Stimulated activated CD8-positive, alpha-beta memory T cell treated with anti-CD3 and anti-CD28 coated beads, Interleukin-12 subunit alpha, Interleukin-12 subunit beta, amount 100 ng/mL, for 1 hour (primary cell): ENCODE measurements at places on chromosomes 5 and 9.

- DNase-seq = no peak
These were observed 192.0 kb downstream of the IRX1 start for GRCh38 chr5:3787604-3788003.

DNA sequence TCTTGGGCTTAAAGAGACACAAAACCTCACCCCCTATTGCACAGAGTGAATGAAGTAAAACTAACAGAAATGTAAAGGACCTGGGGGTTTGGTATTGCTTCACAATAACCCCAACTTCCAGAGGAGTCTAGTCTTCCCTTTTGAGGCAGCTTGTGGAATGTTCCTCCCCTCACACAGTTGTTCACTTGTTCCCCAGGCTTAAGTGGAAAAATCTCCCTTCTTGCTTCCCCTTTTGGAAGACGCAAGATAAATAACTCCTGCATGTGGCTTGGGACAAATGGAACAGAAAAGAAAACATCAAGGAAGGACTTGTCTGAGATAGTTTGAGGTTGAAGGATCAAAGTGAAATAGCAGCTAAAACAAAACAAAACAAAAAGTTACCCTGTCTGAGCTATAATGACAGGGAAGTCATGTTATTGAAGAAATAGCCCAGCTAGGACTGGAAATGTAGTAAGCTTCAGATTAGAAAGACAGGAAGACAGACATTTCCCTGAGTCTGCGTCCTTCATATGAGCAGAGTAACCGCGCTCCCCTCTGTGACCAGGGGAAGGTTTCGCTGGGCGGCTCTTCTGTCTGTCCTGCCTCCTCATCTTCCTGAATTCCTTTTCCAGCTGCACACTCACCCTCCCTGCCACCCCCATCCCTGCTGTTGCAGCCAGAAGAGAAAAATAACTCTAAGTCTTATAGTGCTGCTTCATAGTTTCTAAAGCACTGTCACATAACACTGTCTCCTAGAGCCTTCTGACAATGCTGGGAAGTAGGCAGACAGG, 8.8 kb downstream of the SPARC start:
- DNase-seq = no peak

GRCh38 chr9:93317495-93318094, 133.7 kb downstream of the WNK2 start:
- no peak for DNase-seq

DNA sequence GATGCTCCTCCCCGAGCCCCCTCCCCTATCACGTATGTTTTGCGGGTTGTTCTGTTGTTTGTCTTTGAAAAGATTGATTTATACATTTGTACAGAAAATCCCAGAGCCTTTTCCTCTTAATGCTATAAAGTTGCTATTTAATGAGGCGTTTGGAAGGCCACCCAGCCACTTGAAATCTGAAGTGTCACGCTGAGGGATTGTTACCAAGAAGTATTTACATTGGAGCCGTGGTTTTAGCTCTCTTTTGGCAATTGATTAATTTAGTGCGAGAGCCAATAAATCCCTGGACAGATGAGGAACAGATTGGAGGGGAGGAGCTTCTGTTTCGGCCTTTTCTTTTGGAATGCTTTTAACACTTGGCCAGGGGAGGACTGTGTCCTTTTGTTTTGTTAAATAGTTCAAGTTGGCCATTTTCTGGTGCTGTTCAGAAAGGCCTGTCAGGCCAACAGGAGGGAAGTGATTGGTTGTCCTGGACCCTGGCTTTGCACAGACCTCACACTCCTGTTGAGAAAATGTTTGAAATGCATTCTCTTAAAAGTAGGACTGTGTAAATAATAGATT, 250.2 kb downstream of the PDZD2 start:
- no peak for DNase-seq

DNA sequence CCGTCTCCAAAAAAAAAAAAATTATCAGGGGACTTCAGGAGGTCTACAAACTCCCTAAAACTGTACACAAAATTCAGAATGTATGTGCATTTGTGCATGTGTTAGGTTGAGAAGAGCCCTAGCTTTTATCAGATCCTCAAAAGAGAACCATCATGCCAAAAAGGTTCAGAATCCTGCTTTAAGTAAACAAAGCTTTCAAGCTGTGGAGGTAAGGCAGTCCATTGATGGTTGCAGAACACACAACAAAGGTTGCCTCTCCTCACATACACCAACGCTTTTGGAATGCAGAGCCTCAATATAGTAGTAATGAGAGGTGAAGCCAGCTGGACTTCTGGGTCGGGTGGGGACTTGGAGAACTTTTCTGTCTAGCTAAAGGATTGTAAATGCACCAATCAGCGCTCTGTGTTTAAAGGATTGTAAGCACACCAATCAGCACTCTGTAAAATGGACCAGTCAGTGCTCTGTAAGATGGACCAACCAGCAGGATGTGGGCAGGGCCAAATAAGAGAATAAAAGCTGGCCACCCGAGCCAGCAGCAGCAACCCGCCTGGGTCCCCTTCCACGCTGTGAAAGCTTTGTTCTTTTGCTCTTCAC, 57.9 kb upstream of the RNF38 start:
- DNase-seq = no peak

- no peak for DNase-seq
These were observed 197.1 kb downstream of the NTRK2 start for GRCh38 chr9:84866396-84867175.

DNA sequence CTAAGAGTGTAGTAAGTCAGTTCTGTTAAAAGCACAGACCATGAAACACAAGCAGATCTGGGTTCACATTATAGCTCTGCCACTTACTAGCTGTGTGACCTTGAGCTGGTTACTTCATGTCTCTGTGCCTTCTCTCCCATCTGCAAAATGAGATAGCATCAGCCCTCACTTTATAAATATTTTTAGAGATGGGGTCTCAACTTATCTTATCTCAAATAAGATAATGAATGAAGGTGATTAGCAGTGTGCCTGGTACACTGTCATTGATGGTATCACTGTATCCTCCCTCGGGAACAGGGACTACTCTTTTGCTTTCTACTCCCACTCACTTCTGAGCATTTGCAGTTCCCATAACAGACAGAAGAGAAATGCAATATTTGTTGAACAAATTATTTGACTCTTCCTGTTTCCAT, 52.4 kb downstream of the GALNT10 start:
- no peak for DNase-seq
